ENCODE measurements at places on chromosomes 13 and 19.

DNA sequence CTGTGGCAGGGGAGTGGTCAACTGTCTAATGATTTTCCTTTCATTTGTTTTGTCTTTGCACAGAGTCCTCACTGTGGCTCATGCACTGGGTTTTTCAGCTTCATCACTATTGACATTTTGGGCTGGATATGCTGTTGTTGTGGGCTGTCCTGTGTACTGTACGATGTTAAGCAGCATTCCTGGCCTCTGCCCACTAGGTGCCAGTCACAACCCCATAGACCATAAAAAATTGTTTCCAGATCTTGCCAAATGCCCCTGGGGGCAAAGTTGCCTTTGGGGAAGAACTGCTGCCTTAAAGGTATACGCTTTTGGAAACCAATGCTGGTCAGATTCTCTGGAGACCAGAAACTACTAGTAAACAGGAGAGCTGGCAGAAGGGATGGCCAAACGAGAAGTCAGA lies 310.4 kb downstream of the SPRY2 start:
- DNase-seq, result no peak

DNA sequence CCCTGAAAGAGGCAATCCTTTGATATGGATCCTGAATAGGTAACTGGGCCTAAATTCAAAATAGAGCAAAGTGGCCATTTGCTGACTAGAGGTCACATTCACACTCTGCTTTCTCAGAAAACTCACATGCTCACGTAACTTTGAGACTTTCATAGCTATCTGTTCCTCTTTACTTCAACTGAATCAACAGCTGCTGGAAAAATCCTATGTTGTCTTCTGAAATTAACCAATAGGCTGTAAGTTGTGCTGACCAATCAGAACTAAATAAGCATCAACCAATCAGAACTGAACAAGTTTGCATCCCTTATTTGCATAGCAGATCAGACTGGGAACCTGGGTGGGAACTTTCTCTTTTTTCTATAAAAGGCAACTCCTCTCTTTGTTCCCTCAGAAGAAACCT lies 24.0 kb upstream of the TBC1D4 start:
- no peak for DNase-seq

- no peak for DNase-seq
Observed at GRCh38 chr19:54255105-54255775, 1.8 kb downstream of the LILRB5 start.

GRCh38 chr13:27182844-27183497 lies 11.4 kb upstream of the USP12 start:
- no peak for DNase-seq

DNA sequence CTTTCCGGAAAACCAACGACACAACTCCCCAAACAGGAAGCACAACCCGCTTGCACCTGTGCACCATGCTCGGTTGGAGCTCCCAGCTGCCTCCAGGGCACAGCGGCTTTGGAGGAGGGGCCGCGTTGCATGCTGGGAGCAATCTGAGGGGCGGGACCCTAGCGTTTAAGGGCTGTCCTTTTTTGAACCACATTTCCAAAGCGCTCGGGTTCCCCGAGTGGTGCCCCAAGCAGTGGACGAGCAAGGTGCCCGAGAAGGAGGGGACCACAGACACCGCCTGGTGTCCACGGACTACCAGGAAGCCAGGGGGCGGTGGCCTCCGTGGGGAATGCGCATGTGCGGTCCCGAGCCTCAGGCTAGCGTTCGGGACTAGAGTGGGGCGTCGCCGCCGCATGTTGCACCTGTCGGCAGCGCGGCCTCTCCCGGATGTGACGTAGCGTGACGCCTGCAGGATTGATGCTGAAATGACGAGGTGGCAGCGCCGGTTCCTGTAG lies 11.9 kb upstream of the ZNF57 start:
- no peak for DNase-seq

DNA sequence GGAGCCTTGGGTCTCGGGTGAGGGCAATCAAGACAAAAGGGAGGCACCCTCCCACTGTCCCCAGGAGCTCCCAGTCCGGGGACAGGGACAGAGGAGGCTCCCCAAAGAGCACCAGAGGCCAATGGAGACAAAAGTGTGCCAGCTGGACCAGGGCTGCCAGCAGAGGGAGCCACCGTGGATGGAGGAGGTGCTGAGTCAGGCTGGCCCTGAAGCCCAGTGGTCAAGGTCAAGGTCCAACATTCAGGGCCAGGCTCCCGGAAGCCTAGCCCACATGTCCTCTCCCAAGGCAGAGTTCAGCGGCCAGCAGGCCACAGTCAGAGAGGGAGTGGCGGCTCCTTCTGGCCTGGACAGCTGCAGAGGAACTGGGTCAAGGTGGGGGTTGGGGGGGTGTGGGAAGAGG lies 8.4 kb downstream of the COL5A3 start:
- no peak for DNase-seq

- no peak for DNase-seq
Observed at GRCh38 chr13:48043789-48044503, 6.4 kb downstream of the NUDT15 start.

- DNase-seq, result no peak
Observed at GRCh38 chr13:61151062-61151461, 264.6 kb downstream of the PCDH20 start.

DNA sequence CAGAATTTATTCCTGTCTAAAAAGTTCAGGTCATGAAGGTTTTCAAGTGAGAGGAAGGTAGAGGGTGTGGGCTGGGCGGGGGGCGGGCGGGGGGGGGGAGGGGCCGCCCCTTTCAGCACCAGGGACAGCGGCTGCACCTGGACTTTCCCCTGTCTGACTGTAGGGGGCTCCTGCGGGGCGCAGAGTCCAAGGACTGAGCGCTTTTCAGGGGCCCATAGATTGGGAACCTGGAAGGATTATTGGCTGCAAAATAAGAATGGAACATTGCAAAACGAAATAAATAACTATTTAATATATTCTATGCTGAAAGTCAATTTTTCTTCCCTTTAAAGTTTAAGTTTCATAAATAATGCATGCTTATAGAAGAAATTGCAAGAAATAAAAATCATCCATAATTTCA lies 8.9 kb upstream of the CYP4F3 start:
- no peak for DNase-seq

- no peak for DNase-seq
Observed at GRCh38 chr13:76349700-76350099, 536.5 kb downstream of the KCTD12 start.

DNA sequence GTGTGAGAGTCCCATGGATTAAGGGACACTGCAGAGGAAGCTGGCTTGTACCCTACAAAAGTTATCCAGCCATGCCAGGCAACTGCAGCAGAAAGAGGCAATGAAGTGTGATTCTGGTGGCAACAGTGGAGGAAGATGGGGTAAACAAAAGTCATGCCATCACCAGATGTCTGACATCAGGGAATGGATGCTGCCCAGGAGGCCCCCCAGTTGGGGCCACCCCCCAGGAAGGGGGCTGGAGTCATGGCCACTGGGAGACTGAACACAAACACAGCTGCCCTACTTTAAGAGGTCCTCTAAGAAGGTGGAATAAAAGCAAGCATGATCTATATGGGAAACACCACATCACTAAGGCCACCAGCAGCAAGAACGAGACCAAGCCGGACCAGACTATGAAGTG lies 235.3 kb downstream of the KLF12 start:
- no peak for DNase-seq

GRCh38 chr13:114122591-114123211 lies 9.7 kb downstream of the RASA3 start:
- DNase-seq, result no peak

DNA sequence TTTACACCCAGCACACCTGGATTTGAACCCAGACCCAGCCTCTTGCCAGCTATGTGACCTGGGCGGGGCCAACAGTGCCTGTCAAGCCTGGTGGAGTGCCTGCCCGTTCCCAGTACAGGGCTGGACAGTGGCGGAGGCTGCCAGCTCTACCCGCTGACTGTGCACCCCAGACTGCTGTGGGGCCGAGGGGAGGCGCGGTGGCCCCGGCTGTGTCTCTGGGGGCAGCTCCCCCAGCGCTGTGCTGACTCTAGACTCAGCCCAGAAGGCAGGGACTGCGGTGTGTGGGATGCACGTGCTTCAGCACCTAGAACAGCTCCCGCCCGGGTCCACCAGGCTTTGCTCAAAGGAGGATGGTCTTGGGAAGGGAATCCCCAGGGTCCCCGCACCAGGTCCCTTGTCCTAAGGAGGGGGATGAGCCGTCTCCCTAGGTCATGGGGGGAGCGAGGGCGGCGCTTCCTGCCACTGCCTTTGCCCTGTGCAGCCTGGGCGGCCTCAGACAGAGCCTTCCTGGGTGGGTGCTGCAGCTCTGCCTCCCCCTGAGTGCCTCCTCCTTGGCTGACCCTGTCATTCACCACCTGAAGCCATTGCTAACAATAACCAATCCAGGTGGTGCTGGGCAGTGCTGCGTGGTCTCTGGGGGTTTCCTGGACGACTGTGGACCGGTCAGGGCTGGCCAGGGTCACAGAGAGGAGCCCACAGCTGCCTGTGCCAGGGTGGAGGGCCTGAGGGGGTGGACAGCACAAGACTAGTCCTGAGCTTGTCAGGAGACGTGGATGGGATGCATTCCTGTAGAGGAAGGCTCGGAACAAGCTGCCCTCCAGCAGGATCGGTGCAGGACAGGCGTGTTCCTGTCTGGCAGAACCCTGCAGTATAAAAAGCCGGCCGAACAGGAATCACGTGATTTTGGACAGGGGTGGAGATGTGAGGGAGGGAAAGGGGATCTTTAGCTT lies 18.6 kb downstream of the TMEM255B start:
- no peak for DNase-seq

GRCh38 chr13:92717857-92718256 lies 508.8 kb upstream of the GPC6 start:
- no peak for DNase-seq

DNA sequence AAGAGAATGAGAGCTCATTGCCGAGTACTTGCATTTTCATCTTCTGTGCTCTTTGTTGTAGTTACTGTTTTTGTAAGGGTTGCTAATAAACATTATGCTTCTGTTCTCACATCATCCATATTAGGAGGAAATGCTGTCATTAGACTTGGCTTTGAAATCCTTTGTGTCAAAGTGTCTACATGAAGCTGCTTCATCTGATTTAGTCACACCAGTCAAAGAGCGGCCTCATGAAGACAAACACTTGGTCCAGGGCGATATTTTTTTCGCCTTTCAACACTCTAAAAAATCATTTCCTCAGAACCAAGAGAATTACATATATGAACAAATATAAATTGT lies 105.0 kb downstream of the SPRY2 start:
- DNase-seq, result no peak

- DNase-seq, result no peak
Observed at GRCh38 chr13:108315991-108316390, 46.5 kb downstream of the TNFSF13B start.

- DNase-seq, result no peak
Observed at GRCh38 chr13:44196196-44196751, 177.3 kb upstream of the SERP2 start.

GRCh38 chr13:22967669-22968068 lies 213.1 kb upstream of the SGCG start:
- no peak for DNase-seq

GRCh38 chr19:53015730-53016129 lies 2.0 kb downstream of the ERVV-1 start:
- no peak for DNase-seq

GRCh38 chr13:75393839-75394520 lies 88.0 kb downstream of the TBC1D4 start:
- DNase-seq, result no peak

- DNase-seq, result peak; percentile 66
Observed at GRCh38 chr19:35115177-35115951, at the start of gene FXYD3. FXYD3 (plus strand) TSS chr19:35115823; CDS start chr19:35119377, 3,554 bp downstream.

DNA sequence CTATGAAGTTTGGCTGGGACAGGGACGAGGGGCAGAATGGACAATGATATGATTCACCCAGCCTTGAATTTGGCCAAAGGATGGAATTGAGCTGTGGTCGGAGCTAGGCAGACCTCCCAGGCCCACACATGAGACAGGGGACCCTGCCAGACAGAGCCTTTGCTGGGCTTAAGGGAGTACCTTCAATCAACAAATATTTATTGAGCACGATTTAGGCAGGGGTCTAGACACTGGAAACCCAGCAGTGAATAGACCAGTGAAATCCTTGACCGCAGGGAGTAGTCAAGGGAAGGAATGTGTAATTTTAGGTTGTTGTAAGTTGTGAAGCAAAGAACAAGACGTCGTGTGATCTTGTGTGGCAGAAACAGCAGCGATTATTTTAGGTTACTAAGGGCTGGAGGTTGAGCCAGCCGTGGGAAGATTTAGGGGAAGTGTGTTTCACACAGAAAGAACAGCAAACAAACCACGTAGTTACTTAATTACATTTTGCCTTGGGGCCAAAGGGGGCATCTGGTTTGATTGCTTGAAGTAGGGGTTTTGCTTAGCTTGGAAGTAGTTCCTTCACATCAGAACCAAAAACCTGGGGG lies 16.9 kb upstream of the AP1M2 start:
- no peak for DNase-seq

DNA sequence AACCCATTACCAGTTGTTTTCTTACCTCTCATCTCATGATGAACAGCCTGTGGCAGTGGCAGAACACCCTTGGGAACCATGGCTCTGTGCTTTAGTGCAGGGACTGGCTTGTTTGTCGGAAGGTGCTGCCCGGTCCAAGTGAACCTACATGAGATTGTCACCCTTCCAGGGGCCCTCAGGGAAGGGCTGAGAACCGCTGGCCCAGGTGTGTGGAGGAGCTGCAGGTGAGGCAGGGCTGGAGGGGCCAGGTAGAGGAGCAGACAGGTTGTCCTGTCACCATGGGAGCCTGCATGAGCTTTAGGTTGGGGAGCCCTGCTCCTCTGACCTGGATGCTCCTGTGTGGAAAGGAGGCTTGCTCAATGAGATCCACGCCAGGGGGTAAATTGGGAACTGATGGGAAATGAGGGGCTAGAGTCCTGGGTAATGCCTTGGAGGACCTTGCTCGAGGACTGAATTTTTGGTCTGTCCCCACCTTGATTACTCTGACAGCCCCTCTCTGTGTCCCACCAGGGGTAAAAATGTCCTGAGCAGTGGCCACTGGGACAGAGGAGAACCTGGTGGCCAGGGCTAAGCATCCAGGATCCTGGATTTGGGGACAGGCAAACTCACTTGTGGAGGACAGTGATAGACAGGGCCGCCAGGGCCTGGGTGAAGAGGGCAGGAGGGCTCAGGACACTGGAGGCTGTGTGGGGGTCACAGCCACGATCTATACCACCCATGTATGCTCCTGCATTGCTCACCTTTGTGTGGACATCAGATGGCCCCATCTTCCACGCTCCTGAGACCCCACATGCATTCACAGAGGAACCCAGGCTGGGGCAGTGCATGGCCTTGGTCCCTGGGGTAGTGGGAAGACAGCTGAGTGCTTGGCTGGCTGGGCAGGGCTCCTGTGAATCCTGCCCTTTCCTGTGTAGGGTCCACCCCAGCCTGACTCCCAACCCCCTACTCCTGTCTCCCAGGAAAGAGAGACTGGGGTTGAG lies 24.1 kb upstream of the CEACAM1 start:
- DNase-seq, result no peak

DNA sequence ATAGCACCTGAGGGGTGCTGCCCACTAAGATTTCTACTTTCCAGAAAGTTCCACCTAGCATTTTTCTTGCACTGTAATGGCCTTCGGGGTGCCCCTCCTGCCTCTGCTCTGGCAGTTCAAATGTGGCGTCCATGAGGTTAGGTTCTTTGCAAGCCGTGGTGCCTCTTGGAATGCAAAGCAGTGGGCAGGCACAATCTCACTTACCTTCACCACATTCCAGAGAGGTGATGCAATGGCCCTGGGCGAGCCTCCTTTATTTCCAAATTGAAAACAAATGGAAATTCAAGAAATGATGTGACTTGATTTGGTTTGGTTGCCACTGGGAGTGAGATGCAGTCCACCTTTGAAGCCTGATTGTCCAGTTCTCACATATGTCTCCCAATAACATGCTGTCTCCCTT lies 46.9 kb downstream of the FGF9 start:
- DNase-seq, result no peak

- no peak for DNase-seq
Observed at GRCh38 chr19:13132471-13133180, 14.6 kb downstream of the NACC1 start.

Data from occipital lobe (tissue), 3 donors.